ENCODE measurements at places on chromosomes 11 and 22.

- peak; percentile 90 for DNase-seq
These were observed 11.7 kb downstream of the RASD2 start for GRCh38 chr22:35552196-35552842.

DNA sequence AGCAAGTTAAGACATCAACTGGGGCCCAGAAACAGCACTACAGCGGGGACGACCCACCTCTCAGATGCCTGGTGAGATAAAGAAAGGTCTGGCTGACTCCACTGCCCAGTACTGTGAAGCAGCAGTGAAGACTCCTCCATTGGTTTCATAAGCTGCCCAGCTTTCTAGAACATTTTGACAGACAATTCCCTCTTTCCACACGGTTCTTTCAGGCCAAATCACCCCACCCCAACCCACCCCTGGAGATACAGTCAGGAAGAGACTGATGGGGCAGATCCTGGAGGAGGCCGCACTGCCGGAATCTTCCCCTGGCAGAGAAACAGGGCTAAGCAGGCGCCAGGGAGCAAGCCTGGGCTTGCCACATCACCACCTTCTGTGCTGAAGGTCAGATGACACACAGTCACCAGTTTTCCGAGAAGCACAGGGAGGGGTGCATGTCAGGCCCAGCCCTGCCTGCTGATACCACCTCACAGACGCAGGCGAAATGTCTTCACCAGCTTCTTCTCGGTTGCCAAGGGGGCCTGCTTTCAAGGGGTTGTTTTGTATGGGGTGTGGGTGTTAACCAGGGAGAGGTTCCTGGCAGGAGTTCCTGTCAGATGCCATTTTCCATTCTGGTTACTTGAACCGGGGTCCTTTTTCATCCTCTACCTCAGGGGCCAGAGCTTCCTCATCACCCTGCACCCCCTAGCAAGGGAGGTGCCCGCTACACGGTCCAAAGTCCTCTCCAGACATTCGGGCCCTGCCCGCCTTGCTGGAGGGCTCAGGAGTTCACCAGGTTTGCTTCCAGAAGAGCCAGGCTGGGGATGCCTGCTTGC lies 1.4 kb upstream of the NEAT1 start:
- DNase-seq, result peak; percentile 92

DNA sequence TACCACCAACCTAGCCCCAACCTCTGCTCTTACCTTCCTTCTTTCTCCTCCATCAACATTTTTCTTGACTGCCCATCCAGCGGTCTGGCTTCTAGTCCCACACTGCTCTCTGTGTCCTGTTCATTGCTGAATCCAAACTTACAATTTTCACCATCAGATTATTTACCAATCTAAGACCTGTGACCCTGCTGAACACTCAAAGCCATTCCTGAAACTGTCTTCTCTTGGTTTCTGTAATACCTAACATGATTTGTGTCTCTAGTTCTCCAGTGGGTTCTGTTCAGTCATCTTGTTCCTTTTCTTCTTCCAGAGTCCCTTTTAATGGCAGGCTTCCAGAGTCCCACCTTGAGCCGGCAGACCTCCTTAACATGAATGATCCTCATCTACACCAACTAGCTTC lies 24.1 kb downstream of the RRAS2 start:
- no peak for DNase-seq

DNA sequence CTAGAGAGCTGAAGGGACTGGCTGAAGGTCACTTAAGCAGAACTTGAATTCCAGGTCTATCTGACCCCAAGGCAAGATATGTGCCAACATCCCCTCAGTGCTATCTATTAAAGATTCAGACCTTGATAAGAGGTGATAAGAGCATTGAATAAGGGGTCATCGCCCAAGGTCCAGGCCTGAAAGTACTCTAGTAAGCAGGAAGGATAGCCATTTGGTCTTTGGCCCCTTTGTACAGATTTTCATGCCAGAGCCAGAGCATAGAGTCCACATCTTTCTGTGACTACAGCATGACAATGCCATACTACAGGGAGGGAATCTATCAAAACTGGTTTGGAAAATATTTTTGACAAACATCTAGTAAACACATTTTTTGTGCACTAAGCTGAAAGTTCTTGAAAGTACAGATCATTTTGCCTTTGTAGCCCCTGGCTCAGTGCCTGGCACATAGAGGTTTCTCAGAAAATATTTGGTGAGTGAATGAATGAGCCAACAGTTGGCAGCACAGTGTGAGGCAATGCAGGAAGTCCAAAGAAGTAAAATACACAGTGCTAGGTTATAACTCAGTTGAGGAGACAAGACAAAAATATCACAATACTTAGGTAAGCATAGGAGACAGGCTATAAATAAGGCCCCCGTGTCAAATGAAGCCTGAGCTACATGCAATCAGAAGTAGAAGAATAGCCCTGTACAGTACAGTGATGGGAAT lies 15.1 kb upstream of the RRAS2 start:
- DNase-seq, result no peak

Data from activated CD4-positive, alpha-beta T cell treated with anti-CD3 and anti-CD28 coated beads for 48 hours (primary cell).